Midbrain (tissue), 1 donor: ENCODE measurements at places on chromosomes 5 and 9.

DNA sequence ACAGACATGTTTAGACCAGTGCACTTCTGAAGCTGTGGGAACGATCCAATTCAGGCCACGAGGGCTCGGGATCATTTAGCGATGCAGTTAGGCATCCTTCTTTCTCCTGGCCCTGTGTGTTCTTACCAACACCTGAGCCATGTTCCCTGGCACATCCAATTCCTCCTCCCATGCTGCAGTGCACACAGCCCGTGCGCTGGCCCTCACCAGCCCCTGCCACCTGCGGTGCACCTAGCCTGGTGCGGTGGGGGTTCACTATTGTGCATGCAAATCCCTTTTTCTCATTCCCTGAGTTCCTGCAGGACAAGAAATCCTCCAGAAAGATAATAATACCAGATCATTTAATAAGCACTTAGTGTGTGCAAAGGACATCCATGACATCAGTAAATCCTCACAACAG lies 53.5 kb downstream of the NEURL1B start:
- no peak for DNase-seq

DNA sequence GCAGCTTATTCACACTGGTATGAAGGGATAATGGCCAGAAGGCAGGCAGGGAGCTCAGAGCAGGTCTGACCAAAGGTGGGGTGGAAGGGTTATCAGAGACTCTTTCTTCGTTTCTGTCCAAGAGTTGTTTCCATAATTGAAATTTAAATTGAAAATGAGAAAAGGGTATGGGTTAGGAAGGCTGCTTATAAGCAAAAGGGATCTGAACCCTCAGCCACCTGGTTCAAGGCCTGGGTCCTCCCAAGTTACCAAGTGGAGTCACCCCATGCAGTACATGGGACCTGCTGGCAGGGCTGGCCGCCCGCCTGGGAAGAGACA lies 17.8 kb downstream of the EEIG1 start:
- no peak for DNase-seq

DNA sequence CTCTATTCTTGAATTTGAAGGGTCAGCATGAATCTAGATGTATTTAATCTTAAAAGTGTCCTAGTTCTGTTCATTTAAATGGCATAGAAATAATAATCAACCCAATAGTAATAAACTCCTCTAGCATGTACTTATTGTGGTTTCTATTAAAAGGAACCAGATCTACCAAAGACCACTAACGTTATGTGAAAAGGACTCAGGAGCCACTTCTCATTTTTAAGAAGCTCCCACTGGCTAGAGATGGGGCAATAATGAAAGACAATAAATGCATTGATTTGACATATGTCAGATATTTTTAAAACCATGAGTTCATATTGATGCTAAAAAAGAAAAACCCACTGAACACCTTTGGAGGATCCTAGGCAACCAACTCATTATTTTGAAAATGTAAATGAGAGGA lies 191.9 kb downstream of the ATP10B start:
- no peak for DNase-seq

- DNase-seq, result no peak
These were observed 18.1 kb upstream of the FTMT start for GRCh38 chr5:121833617-121834016.

DNA sequence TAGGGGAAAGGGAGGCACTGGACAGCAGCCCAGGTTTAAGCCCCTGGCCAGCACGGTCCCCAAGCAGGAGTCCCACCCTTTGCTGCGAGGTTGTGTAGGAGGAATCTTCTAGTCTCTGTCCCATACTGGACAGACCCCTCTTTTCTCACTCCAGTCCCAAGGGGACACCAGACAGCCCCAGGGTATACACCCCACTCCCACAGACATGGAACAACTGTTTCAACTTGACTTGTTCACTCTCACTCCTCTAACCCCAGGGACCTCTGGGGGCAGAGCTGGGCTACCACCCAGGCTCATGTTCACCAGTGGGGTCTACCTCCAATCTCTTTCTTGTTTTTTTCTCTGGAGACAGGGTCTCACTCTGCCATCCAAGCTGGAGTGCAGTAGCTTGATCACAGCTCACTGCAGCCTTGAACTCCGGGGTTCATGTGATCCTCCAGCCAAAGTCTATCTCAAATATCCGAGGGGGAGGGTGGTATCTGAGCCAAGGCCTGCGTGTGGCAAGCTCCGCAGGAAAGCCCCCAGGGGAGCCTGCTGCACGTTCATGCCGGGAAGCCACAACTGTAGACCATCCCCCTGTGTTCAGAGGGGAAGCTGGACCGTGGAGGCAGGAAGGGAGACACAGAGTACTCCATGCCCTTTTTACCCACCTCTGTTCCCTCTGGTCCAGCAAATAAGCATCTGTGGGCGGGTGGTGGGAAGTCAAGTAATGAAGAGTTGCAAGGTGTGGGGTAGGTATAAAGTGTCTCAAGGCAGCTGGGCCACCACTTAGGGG lies 1.8 kb downstream of the PTGES2 start:
- no peak for DNase-seq

DNA sequence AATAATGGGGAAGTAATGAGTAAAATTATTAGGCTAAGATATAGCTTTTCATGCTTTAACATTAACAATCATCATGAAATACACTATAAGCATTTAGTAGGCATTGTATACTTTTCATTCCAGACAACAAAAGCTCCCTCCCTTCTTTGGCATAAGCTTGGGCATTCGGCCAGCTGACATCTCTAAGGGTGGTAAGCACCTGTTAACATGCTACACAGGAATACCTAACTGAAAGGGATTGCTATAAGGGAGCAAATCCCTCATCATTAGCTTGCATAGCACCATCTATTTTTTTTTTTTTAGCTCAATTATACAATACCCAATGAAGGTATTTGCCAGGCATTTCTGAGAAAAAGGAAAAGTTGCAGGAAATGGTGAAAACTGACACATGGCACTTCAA lies 16.6 kb downstream of the STRBP start:
- no peak for DNase-seq

GRCh38 chr5:139925650-139926640 lies 117.2 kb downstream of the NRG2 start:
- no peak for DNase-seq

DNA sequence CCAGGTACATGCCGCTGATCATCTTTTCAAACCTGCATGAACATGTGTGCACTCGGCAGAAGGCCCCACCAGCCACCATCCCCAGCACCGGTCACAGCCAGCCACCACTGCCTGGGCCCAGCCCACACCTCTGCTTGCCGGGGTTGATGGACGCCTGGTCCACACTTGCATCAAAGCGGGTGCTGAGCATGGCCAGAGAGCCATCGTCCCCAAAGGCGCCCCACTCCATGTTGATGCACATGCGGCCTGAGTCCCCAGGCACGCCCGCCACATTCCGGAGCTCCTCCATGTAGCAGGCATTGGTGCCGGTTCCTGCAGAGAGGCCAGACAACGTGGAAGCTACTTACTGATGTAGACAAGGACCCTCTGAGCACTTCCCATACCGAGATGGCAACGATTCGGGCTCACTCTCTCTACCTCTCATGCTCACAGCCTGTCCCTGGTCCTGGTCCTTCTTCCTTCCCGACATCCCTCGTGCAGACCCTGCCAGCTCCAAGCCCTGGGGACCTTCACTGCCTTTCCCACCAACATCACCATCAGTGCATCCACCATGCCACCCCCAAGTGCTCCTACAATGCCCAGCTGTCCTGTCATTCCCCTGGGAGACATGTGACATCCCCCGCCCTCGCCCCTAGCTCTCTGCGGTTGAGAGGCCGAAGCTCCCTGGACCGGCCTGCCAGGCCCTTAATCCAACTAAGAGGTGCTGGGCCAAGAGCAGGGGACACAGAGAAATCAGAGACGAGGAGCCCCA lies 17.2 kb downstream of the HK3 start:
- no peak for DNase-seq

DNA sequence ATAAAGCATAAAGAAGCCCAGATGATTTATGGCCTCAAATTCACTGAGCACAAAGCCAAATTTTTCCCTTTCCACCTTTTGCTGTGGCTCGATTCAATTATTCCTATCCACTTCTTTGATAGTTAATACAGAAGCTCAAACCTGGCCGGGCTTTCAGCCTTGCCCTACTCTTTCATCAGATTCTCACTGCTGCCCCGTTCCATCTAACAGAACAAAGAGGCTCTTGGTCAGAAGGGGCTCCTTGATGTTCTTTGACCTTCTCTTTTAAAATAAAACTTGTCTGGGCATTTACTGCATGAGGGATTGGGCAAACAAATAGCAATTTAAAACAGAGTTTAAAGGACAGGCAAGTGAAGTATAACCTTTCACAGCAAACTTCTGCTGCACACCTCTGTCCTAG lies 9.8 kb downstream of the GRXCR2 start:
- no peak for DNase-seq

DNA sequence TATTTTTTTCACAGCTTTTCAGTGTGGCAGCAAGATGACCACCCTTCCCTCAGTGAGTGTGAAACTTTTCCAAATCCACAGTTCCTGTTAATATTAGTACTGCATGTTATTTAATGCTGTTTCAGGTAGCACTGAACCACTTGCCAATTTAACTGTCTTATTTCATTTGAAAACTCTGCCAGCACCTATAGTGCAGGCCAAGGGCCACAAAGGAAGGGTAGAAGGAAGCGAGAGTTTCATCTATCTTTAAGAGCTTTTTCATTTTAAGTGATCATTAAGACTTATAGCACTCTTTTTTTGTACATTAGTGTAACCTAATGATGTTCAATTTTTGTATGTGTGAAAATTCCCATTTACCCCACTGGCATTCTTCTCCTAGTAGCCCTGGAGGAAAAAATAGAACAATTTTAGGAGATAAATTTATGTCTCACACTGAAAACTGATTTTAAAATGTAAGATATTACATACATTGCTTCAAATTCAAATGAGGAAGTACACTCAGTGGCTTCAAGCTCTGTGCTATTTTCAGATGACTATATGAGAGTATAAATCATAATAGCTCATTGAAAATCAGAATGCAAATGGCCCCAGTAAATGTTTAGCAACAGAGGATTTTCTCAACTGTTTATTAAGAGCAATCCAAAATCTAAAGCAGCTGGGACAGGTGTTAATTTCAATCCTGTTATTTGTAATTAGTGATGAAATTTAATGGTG lies 820.5 kb downstream of the PTPRD start:
- no peak for DNase-seq

GRCh38 chr9:28086881-28087280 lies 513.6 kb upstream of the C9orf72 start:
- no peak for DNase-seq

GRCh38 chr5:42021923-42022322 lies 96.8 kb downstream of the FBXO4 start:
- DNase-seq, result no peak

DNA sequence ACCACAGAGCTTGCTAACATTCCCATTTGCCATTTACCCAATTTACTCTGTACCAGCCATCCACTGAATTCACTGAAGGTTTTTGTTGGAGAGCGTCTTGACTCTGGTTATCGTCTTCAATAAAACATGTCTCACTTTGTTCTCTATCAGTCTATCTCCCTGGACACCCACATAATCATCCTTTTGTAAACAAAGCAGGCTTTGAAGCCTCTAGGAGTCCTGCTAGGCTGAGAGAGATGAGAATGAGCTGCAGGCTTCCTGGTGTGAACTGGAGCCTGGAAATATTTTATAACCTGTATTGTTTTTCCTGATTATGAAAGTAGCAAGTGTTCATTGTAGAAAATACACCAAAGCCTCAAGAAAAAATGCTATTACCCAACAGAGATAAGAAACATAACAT lies 140.6 kb upstream of the ZNF366 start:
- DNase-seq, result no peak
